ENCODE measurements at places on chromosomes 16 and 17.

DNA sequence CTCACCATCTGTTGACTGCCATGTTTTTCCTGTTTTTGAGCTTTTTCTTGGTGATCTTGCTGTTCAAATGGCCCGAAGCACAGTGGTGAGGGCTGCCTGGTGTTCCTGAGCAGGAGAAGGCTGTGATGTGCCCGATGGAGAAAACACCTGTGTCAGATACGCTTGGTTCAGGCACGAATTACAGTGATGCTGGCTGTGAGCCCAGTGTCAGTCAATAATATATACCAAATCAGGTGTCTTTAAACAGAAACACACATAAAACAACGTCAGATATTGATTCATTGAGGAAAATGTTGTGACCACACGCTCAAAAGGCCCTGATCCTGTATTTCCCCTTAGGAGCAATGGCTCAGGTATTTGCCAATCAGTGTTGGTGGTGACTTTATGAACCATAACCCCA lies 111.7 kb downstream of the SDR42E1 start:
- DNase-seq = no peak

- no peak for DNase-seq
Measured at GRCh38 chr16:5917436-5918195, 820.0 kb upstream of the EEF2KMT start.

- DNase-seq = no peak
Measured at GRCh38 chr17:46783031-46783593, 35.4 kb downstream of the WNT3 start.

DNA sequence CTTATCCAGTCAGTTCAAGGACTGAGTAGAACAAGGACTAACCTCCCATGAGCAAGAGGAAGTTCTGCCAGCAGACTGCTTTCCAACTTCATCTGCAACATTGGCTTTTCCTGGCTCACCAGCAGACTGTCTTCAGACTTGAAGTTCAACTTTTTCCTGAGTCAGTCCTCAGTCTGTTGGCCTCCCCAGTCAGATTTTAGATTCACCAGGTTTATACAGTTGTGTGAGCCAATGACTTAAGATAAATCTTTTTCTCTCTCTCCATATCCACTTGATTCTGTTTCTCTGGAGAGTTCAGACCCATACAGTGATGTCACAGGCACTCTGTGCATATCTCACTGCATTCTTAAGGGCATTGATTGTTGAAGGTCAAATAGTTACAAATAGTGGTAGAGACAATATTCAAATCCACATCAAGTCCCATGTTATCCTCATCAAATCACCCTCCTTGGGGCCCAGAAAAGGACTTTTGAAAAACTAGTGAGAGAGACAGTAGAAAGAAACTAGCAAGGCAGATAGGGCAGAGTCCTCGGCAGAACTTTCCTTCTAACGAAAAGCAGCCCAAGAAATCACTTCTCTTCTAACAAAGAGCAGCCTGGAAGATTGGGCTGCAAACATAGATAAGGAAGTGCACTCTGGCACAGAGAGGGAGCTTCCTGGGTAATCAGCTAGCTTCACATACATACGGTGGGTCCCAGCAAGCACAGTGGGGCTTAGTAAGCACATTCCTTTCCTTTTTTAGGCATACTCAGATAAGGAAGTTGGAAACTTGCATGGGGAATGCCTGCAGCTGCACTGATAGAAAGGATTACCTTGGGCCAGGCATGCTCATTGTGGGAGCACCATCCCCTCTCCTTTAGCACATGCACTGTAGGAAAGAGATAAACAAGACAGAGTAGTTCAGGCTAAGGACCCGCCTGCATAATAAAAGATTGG lies 132.3 kb upstream of the FAM20A start:
- no peak for DNase-seq
